Smooth muscle cell of the brain vasculature (primary cell): ENCODE measurements at places on chromosomes 7 and 10.

DNA sequence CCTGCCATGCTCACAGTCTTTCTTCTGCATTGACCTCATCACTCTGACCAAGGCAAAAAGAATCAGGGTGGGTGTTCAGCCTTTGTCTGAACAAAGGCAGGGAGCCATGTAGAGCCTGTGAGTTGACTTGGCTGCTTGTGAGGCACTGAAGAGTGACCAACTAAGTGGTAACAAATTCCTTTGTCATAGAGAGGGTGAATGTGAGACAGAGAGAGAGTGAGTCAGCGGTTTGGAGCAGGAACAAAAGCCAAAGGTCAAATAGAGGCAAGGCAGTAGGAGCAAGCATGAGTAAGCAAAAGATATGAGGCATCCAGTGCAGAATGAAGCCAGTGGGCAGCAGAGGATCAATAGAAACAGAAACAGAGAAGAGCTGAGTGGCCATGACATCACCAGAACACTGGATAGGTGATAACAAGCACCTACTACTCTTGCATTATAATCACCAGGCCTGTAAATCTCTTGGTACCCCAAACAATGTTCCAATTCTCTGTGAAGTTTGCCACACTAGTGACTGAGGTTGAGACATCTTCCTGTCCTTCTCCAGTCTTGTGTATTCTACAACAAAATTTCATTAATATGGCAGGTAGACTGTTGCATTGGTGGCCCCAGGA lies 116.2 kb upstream of the LAMB4 start:
- DNase-seq = peak; percentile 24

DNA sequence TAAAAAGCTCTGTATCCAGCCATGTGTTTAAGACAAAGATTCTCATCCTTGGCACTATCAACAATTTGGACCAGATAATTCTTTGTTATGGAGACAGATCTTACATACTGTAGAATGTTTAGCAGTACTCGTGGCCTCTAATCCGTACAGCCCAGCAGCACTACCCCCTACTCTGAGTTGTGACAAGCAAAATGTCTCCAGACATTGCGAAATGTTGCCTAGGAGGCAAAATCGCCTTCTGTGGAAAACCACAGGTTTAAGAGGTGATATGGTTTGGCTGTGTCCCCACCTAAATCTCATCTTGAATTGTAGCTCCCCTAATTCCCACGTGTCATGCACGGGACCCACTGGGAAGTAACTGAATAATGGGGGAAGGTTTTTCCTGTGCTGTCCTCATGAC lies 186.7 kb downstream of the CHCHD3 start:
- DNase-seq = no peak

- DNase-seq = no peak
Observed at GRCh38 chr10:96358851-96359540, at the start of gene OPALIN. Gene OPALIN (minus strand): TSS chr10:96359002. CDS start chr10:96358896, 106 bp downstream.

GRCh38 chr10:82742478-82742877 lies 867.5 kb downstream of the NRG3 start:
- DNase-seq = peak; percentile 10

DNA sequence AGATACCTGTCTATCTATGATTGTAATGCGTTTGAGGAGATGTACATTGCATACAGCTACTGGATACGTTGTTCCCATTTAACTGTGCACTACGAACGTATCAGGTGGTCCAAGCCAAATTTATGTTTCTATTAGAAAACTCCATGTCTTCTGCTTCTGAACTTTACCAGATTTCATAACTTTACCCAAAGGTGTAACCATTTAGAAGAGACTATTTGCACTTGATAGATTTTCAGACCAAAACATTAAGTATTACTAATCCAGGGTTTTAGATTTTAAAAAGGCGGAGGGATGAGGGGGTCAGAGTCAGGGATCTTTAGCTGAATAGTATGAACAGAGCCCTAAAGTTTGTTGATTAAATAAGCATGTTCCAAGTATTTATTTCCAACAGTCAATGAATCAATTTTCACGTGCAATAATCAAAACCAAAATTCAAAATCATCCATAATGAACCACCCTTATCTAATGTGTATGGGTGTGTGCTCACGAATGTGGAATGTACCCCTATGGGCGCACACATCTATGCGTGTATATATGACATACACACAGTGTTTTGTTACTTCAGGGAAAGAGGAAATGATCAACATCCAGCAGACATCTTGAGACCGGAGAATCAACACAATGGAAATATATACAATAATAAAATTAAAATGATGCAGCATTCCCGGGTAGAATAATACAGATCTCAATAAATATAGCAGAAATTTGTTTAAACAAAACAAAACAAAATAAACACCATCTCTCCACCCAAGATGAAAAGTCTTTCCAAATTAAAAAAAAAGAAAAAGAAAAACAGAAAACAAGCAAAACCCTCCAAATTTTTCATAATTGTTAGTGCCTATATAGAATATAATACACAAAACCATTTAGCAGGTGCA lies 3.4 kb downstream of the FEZF1 start:
- DNase-seq = no peak

GRCh38 chr7:158351051-158351450 lies 236.6 kb downstream of the PTPRN2 start:
- no peak for DNase-seq

DNA sequence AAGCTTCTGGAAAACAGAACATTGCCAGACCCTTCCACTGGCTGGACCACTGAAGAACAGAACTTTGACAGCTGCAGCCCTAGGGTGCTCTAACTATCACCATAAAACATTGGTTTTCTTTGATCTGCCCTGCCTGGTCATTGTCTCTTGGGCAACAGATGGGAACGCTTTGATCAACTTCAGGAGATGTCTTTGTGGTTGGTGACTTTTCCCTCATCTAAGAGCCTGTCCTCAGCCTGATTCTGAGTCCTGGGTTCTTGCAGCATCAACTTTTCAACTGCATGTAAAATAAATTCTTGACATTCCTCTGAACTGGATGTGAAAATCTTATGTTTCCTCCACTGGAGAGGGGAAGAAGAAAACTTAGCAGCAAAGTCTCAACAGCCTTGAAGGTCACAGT lies 53.1 kb upstream of the ZNRF2 start:
- DNase-seq = no peak

DNA sequence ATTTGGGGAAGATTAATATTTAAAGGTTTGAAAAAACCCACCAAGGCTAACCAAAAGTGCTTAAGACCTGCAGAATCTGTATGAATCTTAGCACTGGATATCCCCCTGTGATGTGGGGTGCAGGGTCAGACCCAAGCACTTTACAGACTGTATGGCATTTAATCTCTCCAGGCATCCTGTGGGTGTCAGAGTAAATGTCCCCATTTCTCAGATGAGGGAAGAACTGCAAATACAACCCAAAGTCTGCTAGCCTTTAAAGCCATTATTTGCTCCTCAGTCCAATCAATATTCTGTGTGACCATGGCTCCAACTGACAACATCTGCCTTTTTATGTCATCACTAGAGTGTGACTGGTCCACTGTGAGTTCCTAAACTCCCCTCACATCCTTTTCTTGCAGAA lies 10.0 kb upstream of the MBL2 start:
- DNase-seq = no peak

DNA sequence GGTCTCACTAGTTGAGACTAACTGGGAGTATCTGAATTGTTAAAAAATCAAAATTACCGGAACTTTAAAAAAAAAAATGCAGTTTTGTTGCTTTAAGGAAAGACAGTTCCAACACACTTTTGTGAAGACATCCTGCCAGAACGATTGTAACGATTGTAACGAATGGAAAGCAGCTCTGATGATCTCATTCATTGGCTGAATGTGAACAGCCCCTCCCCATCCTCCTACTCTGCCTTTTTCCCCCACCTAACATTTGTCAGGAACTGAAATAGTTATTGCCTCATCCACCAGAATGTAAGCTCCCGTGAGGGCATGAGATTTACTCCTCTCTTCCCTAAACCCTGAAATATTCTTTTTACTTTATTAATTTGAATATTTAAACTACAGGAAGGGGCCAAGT lies 23.1 kb upstream of the ZC3HAV1L start:
- no peak for DNase-seq

- DNase-seq = no peak
Observed at GRCh38 chr7:1516586-1517251, 12.5 kb upstream of the INTS1 start.

GRCh38 chr10:33521062-33521461 lies 186.6 kb upstream of the NRP1 start:
- DNase-seq = no peak

DNA sequence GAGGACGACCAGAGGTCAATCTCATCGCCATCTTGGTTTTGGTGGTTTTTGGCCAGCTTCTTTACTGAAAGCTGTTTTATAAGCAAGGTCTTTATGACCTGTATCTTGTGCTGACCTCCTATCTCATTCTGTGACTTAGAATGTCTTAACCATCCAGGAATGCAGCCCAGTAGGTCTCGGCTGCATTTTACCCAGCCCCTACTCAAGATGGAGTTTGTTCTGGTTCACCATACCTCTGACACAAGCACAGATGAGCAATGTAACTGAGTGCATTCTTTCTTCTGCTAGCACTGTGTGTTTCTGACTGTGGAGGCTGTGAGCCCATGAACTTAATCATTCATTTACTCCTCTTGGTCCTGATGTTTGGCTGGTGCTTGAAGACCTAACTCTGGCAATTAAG lies 794.5 kb upstream of the CELF2 start:
- no peak for DNase-seq

DNA sequence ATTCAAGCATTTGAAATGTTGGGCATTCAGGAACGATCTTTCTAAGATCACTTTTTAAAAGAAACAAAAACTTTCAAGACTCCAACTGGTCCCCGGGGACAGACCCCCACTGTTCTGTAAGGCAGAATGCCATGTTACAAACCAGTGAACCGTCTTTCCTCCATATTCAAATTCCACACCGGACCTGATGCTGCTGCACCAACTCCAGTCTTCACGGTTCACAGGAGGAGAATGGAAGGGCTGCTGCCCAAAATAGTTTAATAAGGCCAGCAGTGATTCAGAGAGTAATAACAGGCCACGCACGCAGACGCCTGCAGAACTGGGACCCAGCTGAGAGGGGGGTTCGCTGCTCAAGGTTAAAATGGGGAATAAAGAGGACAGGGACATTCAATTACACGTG lies 47.2 kb downstream of the OSBPL3 start:
- DNase-seq = no peak

DNA sequence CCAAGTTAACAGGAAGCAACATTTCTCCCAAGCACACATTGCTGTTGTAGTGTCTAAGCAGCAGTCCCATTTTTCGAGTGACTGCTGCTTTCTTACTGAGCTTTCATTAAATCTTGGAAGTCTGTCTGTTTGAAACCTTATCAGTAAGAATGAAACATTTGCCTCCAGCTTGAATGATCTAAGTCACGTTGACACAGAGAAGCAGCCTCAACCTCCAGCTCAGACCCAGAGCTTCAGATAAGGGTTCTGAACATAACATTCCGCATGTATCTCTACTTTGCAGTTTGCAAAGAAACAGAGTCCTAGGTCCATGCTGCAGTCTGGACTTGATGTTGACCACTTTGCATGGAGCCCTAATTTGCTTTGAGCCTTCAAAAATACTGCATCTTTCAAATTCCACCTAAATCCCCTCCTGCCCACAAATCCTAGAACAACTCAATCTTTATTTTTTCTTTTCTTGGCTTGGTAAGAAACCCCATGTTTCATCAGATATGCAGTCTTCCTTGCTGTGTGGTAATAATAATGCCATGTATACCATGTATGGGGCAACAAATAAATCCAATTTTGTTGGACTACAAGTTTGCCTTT lies 698.7 kb upstream of the IGFBP3 start:
- no peak for DNase-seq

DNA sequence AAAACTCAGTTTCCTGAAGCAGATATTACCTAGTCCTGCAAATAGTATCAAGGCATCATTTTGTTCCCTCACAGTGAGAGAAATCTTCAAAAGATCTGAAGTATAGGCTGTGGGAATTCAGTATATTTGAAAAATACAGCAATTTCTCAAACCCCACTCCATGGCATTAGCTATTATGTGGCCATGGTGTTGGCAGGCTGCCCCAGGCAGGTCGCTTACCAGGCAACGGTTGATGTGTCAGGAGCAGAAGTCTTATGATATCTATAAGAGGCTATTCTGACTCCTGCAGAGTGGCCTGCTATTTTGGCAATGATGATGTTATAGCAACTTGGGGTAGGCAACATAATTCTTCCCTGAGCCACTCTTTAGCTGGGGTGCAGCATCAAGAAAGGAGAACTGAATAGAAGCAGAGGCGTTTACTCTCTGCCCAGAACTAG lies 187.9 kb downstream of the PLXDC2 start:
- no peak for DNase-seq

GRCh38 chr7:51031791-51032515 lies 249.3 kb upstream of the GRB10 start:
- no peak for DNase-seq

GRCh38 chr10:24814568-24815313 lies 91.1 kb upstream of the ARHGAP21 start:
- DNase-seq = no peak

DNA sequence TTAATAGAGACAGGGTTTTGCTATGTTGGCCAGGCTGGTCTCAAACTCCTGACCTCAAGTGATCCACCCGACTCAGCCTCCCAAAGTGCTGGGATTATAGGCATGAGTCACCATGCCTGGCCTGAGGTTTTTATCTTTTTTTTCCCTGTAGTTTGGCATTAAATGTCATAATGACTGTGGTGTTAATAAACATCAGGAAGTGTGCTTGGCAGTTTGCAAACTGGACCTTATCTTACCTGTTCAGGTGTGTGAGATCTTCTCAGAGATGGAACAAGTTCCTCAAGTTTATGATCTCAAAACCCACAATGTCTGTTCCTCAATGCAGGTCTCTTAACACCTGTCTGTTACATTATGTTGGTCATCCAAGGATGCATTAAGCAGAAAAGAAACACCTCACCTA lies 80.0 kb downstream of the ARID5B start:
- no peak for DNase-seq

DNA sequence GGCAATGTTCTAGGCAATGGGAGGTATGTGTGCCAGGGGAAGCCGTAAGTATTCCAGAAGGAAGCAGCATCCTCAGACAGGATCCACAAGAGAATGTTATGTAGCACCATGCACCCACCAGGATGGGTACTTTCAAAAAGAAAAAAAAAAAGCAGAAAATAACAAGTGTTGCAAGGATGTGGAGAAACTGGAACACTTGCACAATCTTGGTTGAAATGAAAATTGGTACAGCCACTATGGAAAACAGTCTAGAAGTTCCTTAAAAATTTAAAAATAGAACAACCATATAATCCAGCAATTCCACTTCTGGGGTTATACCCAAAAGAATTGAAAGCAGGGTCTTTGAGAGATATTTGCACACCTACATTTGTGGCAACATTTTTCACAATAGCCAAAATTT lies 20.2 kb downstream of the C10orf71 start:
- DNase-seq = no peak

- peak; percentile 49 for DNase-seq
Observed at GRCh38 chr10:30701451-30702173, 72.1 kb upstream of the LYZL2 start.

DNA sequence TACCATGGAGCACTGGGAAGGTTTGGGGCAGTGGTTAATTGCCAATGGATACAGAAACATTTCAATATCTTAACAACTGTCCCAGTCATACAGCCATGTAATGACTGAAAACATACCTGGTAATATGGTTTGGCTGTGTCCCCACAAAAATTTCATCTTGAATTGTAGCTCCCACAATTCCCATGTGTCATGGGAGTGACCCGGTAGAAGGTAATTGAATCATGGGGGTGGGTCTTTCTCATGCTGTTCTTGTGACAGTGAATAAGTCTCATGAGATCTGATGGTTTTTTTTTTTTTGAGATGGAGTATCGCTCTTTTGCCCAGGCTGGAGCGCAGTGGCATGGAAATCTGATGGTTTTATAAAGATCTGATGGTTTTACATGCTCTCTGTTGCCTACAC lies 284.4 kb downstream of the TCF7L2 start:
- no peak for DNase-seq

GRCh38 chr7:97026715-97027426 lies 2.2 kb upstream of the DLX5 start:
- no peak for DNase-seq

GRCh38 chr10:7955446-7955845 lies 99.0 kb upstream of the GATA3 start:
- no peak for DNase-seq
